Activated naive CD8-positive, alpha-beta T cell treated with anti-CD3 and anti-CD28 coated beads for 36 hours (primary cell): ENCODE measurements at places on chromosomes 3 and 15. TPM values are rescaled to one million over a fixed set of nuclear protein-coding genes. Genes with fewer than 3 reads are reported as not detected.

The PLXNB1 gene
- total RNA-seq, result 1.6 TPM

DNA sequence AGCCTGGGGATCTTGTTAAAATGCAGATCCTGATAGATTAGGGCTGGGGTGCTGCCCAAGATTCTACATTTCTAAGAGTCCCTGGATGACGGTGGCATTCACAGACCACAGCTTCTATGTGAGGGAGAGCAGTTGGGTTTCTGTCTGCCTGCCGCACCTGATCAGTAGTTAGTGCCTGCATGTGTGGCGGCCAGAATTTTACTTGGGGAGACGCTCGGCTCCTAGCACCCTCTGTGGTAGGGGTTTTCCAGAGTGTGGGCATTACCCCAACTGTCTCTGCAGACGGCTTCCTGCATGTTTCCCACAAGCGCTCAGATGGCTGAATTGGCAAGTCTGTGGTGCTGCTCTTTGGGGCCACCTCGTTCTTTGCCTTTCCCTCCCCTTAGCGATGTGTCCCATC is 8.3 kb downstream of the GHRL start:
- DNase-seq, result peak; percentile 34

The FEZF2 gene
- not detected for total RNA-seq

DNA sequence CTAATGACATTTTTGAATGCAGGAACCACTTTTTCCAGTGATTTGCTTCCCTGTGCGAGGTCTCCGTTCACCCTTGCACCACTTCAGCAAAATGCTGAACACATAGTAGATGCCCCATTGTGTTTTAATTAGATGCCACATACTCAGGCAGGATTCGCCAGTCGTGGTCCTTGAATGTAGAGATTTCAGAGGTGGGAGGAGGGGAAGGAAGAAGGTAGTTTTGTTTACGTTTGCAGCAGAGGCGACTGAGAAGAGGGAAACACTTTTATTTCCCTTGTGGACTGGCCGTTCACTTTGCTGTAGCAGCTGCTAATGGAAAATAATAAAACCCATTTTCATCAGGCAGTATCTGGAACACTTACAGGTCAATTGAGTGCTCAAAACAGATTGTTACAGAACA is 262.8 kb upstream of the TBL1XR1 start:
- no peak for DNase-seq

The SGO1 gene
- 25.6 TPM for total RNA-seq

DNA sequence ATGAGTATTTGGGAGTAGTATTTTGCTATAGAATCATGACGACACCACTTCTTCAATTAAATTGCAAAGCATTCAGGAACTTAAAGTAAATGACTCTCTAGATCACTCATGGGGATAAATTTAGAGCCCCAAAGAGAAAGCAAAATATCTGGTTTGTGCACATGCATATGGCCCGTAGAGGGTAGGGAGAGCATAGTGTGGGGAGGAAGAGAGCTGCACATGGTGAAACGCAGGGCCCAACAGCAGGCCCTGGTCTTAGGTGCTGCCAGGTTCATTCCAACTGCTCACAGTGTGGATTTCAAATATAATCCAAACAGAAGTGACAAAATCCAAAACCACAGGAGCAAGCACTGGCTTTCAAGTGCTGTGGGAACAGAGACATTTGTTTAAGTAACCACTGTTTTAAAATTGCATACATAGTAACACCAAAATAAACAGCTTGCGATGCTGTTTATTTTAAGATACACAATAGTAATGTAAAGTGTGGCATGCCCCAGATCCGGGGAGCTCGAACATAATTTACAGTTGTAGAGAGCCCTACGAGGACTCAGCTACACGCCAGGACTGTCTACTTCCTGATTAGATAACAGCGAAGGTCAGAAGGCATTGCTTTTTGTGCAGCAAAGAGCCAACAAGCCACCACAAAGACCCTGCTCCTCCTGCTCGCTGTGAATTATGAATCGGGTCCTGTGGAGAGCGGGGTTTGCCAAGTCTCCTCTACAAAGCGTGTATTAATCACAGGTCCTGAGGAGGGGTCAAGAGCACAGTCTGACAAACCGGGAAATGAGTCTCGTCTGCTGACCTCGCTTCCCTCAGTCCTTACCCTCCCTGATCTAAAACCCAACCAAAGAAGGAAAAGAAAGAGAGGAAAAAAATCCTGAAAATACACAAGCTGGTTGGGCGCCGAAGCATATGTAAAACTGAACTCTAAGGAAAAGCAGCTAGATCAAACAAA is 80.6 kb downstream of the MEIS2 start:
- DNase-seq, result no peak

DNA sequence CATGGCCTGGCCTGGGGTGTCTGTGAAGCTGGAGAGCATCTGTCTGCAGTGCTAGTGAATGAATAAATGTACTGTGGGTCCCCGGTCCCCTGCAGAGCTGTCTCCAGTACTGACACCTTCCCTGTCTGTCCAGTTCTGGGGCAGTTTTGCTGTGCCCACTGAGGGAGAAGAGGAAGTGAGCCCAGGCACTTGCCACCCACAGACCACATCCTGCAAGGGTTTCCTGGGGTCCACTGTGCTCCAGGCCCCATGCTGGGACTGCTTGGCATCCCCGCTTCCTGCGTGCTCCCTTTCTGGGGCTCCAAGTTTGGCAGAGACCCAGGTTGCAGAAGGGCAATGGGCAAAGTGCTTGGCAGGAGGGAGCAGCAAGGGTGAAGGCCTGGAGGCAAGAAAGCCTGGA is 4.9 kb upstream of the SLC6A6 start:
- no peak for DNase-seq

The GPR87 gene
- not detected for total RNA-seq

- DNase-seq, result no peak
Observed at GRCh38 chr3:23450806-23451205, 247.7 kb downstream of the UBE2E2 start.

The GRM7 gene
- total RNA-seq, result not detected

GRCh38 chr3:47849186-47849698 is 46.3 kb downstream of the DHX30 start:
- DNase-seq, result no peak

GRCh38 chr15:81113861-81114291 is 20.2 kb upstream of the CFAP161 start:
- no peak for DNase-seq

The KBTBD13 gene
- not detected for total RNA-seq

DNA sequence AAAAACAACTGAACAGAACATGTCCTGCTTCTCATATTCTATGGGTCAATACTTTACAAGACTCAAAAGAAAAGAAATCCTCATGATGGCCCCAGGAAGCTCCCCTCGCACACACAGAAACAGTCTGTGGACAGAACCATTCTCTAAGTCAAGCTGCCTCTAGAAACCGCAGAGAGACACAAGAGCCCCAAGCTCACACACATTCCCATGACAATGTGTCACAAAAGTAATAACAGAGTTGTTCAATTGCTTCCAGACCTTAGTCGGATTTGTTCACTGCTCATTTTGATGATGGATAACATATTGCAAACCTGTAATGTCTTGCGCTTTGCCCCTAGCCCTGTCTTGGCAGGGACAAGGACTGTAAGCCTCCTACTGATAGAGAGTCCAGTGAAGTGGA is 60.9 kb downstream of the UMPS start:
- DNase-seq, result no peak
